Non-pigmented ciliary epithelial cell (primary cell): ENCODE measurements at places on chromosomes 6 and 20.

- DNase-seq: no peak
Observed at GRCh38 chr20:49981218-49982071, 1.3 kb upstream of the SNAI1 start.

DNA sequence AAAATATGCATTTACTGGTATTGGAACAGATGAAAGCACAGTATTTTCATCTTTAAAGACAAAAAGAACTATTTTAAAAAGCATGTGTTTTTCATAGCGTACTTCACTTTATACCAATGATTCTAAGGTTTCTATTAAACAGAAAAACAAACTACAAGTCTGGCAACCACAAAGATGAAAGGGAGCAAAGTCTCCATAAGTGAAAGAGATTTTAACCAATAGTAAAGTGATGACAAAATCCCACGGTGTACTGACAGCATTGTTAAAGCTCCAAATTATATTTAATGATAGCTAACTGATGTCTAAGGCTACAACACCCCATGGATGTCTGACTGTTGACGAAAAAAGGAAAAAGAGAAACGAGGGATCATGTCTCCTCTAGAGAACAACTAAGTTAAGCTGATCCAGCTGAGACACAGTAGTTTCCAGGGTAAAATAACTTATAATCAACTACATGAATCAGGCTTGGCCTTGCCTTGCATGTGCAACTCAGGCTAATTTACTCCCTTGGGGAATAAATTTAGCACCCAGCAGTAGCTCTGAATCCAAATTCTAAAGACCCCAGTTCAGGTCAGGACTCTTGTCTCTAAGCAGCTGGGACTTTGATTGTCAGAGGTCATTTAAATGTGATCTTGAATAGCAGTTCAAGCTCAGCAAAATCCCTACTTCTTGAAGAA lies 56.0 kb upstream of the TAB2 start:
- DNase-seq: no peak

DNA sequence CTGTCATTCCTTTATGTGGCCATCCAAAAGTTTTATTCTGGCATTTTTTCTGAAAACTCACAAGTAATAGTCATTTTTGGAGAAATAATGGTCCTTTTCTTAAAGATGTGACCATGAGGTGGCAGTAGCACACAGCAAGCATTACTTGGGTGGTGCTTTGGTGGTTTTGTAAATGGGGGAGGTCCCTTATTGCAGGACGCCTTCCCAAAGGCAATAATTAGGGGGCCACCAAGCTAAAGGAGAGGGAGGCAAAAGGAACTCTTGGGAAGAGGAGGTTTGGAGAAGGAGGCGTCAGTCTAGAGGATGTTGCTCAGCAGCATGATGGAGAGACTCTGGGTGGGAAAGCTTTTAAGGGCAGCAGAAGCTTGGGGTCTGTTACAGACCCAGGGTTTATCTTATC lies 422.6 kb upstream of the MMS22L start:
- DNase-seq: no peak

- DNase-seq: no peak
Observed at GRCh38 chr6:35669451-35670045, 19.2 kb downstream of the FKBP5 start.

GRCh38 chr20:5474646-5475550 lies 158.1 kb upstream of the PROKR2 start:
- no peak for DNase-seq

GRCh38 chr20:55461519-55461918 lies 543.8 kb downstream of the CBLN4 start:
- no peak for DNase-seq

GRCh38 chr6:3592371-3592941 lies 135.6 kb upstream of the SLC22A23 start:
- peak; percentile 95 for DNase-seq
